ENCODE measurements at places on chromosomes 7 and 10.
A peak's percentile ranks its signal among the peaks of the same experiment; 100 is the strongest.

DNA sequence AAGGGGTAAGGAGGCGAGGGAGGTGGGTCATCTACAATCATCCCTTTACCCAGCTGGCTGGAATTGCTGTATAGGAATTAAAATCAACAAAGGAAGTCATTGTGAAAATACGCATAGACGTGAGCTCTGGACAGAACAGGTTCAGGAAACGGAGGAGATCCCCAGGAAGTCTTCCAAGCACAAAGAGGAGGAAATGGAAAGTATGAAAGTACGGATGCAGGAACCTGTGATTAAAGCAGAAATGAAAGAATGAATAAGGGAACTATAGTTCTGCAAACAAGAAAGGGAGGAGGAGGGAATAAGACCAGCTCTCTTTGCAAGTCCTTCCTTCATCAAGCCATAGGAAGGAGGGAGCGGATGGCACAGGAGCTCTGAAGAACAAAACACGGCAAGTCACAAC lies 61.8 kb downstream of the PYROXD2 start:
- DNase-seq, result no peak

DNA sequence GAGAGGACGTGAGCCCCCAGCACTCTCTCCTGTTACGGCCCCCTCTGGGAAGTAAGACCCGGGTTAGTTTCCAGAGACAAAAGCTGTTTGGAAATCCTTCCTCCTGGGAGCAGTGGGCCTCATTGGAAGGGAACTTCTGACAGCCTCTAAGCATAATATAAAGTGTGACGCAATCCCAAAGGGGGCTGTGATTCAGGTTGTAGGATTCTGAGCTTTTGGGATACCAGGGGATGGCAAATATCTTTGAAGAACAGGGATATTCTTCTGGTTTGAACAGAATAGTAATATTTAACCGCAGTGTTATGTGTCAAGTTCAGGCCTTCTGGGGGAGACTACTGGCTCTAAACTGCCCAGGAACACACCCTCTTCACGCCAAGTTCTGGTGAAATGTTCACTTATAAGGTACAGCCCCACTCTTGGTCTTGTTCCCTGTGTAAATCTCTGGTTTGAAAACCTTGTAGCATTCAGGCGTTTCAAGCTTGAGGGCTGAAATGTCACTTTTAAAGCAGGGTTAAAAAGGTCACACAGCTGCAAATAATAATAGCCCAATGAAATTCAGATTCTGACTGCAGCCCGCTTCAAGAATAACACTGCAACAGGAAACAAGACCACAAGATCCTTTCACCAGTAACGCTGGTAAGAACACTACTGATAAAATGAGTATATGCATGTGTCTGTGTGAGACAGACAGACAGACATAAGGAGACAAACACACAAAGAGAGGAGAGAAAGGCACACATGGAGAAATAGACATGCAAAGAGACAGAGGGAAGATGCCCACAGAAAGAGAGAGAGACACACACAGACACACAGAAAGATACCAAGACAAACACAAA lies 69.0 kb downstream of the CREB5 start:
- DNase-seq, result no peak

- no peak for DNase-seq
Observed at GRCh38 chr10:119496273-119496672, 46.2 kb downstream of the RGS10 start.

- DNase-seq, result no peak
Observed at GRCh38 chr7:34806831-34807230, 148.8 kb downstream of the NPSR1 start.

- no peak for DNase-seq
Observed at GRCh38 chr7:34840176-34840785, 182.3 kb downstream of the NPSR1 start.

- DNase-seq, result no peak
Observed at GRCh38 chr10:59323036-59323459, 39.3 kb downstream of the FAM13C start.

DNA sequence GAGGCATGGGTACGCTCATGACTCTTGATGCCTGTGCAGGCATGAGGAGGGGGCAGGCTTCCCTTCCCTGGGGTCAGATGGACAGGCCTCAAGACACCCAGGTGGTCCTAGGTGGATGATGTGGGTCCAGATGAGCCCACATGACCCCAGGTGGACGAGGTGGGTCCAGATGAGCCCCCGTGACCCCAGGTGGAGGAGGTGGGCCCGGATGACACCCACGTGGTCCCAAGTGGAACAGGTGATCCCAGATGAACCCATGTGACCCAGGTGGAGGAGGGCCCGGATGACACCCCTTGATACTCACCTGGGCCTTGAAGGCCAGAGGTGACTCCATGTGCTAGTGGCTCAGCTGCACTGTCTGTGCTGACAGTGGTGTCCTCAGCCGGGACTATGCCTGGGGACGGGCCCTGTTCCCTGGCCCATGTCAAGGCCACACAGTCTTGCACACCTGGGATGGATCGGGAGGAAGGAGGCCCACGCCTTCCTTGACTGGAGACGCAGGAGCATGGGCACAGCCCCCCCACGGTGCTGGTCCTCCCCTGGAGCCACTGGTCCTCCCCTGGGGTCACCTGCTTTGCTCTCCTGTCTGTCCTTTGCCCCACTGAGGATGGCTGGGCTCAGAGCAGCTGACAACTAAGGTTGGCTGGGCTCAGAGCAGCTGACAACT lies 3.2 kb downstream of the PRAP1 start:
- no peak for DNase-seq

DNA sequence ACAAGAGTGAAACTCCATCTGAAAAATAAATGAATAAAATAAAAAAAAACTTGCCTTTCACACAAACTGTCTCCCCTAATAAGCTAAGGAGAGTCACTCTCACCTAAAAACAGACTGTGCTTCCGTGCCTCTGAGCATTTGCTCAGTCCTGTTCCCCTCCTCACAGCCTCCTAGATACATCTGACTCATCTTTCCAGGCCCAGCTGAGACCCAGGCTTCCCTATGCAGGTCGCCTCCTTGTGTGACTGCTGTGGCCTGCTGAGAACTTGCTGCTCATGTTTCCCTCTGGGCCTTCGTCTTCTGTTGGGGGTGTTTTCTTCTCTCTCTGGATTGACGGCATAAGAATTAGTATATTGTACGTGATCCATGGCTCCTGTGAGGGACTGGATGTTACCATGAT lies 777.7 kb downstream of the LRMDA start:
- DNase-seq, result peak; percentile 11

DNA sequence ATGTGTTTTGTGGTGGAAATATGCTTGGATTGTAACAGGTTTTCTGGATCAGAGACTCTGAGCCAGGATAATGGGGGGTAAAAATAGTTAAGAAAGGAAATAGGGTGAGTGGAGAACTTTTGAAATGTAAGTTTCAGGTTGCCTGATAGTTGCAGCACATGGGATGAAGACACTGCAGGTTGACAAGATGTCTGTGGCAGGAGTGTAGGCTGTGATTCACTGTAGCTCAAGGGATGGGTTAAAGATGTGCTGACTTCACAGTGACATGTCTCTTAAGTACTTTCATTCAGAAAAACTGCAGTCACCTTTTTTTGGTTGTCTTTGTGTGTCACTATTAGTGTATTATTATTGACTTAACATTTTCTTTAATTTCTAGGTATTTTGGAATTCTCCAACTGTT lies 63.5 kb upstream of the SLC39A12 start:
- DNase-seq, result no peak

DNA sequence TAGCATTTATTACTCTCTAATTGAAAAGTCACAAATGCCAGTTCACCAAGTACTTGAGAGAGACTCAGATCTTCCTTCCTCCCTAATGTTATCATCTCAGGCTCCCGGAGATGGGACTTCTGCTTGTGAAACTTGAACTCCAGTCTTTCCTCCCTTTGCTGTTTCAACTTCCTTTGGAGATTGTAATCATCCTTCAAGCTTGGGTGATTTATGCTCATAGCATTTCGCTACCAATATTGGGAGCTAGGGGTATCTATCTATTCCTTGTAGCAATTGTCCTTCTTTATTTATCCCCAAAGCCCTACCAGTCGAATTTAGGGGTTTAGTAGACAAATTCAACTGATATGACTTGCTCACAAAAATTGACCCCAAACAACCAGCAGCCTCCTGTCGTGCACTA lies 117.9 kb upstream of the STARD3NL start:
- no peak for DNase-seq

DNA sequence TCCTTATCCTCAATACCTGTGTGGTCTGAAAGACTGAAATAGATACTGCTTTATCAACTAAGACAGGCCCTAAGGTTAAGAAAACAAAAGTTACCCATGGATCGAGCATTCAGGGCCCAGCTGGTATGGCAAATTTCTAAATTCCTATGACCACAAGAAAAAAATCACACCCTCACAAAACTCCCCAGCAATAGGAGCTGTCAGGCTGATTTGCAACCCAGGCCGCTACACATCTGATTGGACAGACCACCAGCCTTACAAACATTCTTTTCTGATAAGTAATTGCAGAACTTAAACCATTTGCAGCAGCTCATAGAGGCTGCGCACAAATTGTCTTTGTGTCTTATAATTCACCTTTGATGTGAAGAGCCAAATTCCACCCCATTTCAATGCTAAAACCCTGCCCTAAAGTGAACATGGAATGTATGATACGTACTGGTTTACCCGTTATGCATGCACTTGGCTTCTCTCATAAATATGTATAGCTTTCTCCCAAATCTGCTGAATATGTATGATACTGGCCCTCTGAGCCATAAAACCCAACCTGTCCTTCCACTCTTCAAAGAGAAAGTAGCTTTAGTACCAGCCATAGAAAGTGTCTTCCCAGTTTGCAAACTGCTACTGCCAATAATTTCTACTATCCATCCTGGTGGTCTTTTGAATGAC lies 842.5 kb downstream of the GRID1 start:
- DNase-seq, result no peak

DNA sequence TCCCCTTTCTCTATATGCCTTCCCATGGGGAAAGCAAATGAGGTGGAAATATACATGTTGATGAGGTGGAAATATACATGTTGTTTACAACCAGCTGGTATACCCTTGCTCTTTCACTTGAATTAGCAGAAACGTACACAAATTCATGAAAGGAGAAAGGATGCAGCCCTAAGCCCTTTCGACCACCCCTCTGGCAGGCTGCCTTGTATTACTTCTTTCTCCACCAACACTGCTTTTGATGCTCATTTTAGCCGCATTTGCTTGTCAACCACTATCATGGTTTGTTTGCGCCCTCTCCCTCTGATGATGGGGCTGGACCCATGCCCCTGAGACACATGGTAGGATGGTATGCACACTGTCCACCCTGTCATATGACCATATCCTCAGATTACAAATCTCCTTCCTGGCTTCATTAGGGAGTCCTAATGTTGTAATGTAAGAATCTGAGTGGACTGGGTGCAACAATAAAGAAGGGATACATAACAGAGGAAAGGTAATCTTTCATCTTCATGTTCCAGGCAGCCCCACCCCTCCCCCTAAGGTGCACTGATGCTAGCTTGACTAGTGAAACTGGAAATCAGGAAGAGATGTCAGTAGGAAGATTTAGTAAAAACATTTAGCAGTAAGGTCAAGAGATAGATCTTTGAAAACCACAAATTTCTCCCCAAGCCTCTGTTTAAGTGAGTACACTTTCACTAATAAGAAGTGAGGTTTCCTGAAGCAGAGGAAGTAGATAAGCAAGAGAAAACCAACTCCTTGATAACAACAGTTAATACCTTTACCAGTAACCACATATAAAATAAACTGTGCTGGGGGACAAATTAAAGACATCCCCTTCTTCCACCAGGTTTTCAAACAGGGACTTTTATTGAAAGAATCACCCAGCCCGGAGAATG lies 536.8 kb upstream of the NRP1 start:
- no peak for DNase-seq

- DNase-seq, result no peak
Observed at GRCh38 chr7:140691376-140692045, 5.0 kb upstream of the NDUFB2 start.

- DNase-seq, result no peak
Observed at GRCh38 chr10:2263561-2263960, 526.2 kb upstream of the ADARB2 start.

GRCh38 chr10:118108194-118109026 lies 61.7 kb upstream of the RAB11FIP2 start:
- DNase-seq, result peak; percentile 61

- no peak for DNase-seq
Observed at GRCh38 chr10:24777196-24777595, 53.5 kb upstream of the ARHGAP21 start.

GRCh38 chr7:29237489-29237888 lies 42.9 kb downstream of the CHN2 start:
- DNase-seq, result no peak
